ENCODE measurements at places on chromosomes 11 and 22.

- DNase-seq, result no peak
These were observed 5.2 kb upstream of the OAF start for GRCh38 chr11:120205596-120206161.

DNA sequence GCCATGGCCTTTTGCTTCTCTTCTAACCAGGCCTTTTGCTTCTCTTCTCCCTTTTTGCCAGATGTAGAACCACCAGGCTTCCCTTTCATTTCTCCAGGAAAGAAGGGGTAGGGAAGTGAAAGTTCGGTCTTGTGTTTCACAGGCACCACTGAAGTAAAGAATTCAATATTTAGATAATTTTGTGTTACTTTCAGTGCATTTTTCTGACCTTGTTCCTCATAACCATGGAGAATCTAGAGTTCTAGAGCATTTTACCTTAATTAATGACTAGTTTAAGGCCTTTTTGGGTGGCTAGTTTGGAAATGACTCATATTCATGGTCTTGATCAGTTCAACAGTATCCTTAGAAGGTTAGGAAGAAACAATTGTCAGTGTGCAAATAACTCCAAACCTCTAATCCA, 22.7 kb downstream of the GRAMD1B start:
- DNase-seq, result no peak

GRCh38 chr11:1479006-1479677, 7.4 kb downstream of the MOB2 start:
- no peak for DNase-seq

DNA sequence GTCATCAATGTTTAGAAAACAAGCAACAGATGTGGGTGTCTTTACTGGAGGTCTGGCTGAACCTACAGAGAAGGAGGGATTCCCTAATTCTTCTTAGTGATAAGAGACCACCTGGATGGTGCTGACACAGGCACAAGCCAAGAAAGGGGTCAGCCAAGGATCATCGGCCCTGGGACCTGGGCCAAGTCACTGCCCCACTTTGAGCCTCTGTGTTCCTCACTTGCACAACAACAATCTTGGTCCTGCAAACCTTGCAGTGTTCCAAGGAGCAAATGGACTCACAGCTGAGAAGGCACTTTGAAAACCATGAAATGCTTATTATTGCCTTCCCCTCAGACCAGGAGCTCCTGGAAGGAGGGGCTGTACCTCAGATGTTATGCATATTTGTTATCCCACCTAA, 7.0 kb upstream of the KCNE3 start:
- no peak for DNase-seq

- no peak for DNase-seq
These were observed 31.2 kb downstream of the RAB6A start for GRCh38 chr11:73729594-73730206.

DNA sequence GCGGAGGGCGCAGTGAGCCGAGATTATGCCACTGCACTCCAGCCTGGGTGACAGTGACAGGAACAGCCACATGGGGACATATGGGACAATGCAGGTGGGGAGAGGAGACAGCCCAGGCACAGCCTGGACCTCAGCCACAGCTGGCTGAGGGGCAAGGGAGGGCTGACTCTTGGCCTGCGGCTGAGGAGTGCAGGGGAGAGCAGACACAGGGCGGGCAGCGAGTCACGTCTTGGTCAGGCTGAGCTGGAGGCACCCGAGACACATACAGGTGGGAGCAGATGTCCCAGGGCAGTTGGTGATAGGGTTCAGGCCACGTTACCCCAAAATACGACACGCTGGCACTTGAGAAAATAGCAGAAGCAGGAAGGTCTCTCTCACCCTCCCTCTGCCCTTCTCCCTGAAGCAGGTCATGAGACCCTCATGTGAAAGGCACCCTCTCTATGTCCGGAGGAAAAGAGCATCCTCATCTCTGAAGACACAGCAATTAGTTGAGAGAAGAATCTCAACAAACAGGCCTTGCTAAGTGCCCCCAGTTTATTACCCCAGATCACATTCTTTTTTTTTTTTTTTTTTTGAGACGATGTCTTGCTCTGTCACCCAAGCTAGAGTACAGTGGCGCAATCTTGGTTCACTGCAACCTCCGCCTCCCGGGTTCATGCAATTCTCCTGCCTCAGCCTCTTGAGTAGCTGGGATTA, 10.5 kb downstream of the KIAA0930 start:
- DNase-seq, result no peak

DNA sequence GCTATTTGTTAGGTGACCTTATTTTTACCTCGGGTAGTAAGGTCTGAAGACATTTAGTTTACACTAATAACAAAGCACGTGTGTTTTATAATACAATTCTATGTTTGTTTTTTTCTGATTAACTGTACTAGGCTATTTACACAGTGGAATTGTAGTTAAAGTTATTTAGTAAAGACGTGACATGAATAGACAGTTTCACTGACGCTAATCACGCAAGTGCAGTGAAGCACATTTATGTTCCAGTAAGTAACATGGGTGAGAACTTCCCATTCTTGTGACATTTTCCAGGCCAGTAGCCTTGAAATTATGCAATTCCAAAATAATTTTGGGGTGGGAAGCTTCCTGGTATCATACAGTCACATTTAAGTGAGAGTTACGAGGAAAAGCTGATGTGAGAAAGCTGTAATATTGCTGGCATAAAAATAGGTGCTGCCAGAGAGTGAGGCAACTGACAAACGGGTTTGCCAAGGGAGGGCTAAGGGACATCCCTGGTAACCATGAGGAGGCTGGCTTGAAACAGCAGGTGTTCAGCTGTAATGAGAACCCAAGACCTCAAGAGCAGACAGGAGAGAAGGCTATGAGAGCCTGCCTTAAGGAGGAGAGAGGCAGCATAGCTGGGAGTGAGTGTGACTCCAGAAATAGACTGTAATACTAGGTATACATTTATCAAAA, 378.8 kb downstream of the DCDC1 start:
- DNase-seq, result no peak

- no peak for DNase-seq
These were observed 11.9 kb upstream of the RASSF10 start for GRCh38 chr11:12997168-12997567.

DNA sequence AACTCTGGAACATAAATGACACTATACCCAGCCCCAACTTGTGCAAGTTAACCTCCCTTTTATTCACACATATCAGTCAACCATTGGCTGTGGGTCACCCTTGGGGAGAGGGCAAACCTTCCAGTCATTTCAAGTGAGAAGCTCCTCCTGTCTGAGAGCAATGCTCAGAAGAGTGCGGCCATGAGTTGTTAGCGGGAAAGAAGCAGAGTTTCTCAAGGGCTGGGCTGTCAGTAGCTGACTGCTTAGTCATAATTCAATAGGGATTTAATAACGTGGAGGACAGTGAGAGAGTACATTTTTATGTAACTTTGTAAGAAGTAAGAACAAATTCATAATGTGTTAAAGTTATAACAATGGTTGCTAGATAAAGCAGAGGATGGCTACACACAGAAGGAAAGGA, 5.1 kb downstream of the PATE2 start:
- no peak for DNase-seq
